ENCODE measurements at places on chromosomes 4 and X.

- DNase-seq = no peak
Measured at GRCh38 chrX:97898798-97899197, 1015.1 kb downstream of the RPA4 start.

DNA sequence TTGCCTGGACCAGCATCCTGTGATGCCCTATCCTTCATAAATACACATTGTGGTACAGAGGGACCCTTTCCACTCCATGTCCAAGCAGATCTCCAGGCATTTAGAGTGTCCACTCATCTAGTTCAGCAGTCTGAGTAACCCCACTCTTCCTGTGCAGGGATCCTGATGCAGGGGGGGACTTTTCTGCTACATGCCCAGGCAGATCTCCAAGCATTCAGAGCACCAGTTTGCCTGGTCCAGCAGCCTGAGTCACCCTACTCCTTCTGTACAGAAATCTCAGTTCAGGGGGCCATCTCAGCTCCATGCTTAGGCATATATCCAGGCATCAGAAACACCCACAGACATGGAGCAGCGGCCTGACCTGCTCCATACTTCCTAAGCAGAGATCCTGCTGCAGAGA lies 1089.8 kb downstream of the FAT4 start:
- DNase-seq = no peak

- no peak for DNase-seq
Measured at GRCh38 chr4:142367418-142368180, 478.5 kb downstream of the INPP4B start.

DNA sequence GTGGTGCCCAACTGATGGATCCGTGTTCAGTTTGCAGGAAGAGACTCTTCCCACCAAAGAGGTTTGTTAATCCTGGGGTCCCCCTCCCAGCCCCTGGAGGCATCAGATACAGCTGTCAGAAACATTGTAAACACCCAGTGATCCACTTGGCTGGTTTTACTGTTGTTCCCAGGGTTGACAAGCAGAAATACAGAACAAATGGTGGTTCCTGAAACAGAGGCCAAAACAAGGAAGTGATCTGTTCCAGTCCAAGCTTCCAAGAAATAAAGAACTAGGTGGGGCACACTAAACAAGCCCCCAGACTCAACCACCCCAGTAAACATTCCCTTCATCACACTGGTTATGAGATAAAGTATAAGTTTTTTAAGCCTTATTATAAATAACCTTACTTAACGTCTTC lies 1.4 kb downstream of the TMLHE start:
- DNase-seq = no peak

DNA sequence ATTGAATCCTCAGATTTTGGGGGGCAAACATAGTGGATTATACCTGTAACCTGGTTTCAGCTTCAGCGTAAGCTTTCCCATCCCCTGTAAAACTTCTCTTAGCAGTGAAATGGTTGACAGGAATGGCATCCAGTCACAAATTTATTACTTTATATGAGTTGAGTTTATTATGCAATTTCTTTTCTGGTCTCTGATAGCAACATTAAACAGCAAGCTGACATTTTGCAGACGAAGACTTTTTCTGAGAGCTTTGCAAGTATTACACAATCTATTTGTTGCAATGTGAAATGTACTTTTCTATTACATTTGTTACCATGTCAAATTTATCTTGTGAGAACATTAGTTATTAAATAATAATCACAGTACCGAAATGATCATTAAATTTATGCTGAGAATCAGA lies 60.6 kb downstream of the GSPT2 start:
- DNase-seq = no peak

DNA sequence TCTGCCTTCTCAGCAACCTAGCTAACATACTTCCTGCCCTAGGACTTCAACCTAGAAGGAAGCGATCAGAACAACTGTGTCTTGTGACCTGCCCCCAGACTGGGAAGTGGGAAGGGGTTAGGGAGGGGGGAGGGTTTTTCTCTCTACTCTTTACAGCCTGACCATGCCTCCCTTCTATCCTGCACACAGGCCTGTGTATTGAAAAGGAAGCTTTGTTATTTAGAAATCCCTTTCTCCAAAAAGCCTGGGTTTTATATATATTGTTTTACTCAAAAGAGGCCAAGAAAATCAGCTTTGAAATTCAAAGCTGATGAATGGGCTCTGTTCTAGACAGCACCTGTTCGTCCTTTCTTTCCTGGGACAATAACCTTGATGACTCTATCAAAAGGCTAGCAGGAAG lies 35.2 kb upstream of the SMS start:
- DNase-seq = no peak

- no peak for DNase-seq
Measured at GRCh38 chrX:119695535-119696050, 2.6 kb upstream of the SEPTIN6 start.

GRCh38 chr4:171130256-171130801 lies 682.9 kb upstream of the GALNTL6 start:
- DNase-seq = no peak

- DNase-seq = no peak
Measured at GRCh38 chr4:108355902-108356535, 187.3 kb upstream of the LEF1 start.

GRCh38 chr4:145099653-145100052 lies 1.5 kb downstream of the ABCE1 start:
- no peak for DNase-seq

DNA sequence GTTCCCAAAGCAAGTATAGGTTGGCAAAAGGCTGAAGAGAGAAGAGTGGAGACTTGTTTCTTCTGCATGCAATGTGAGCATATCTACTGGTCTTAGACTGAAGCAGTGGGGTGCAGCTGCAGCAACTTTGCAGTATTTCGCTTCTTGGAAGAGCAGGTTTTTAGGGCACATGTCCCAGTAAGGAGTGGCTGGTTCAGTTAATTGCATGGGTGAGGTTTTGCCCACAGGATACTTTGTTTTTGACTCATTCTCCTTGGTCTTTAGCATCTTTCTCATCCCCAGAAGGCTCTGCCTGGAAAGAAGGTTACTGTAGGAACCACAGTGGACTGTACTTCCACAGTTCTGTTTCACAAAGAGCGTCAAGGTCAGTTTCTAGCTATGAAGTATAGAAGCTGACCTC lies 68.0 kb upstream of the NR3C2 start:
- DNase-seq = no peak

- DNase-seq = no peak
Measured at GRCh38 chr4:54433686-54434085, 204.6 kb downstream of the PDGFRA start.

DNA sequence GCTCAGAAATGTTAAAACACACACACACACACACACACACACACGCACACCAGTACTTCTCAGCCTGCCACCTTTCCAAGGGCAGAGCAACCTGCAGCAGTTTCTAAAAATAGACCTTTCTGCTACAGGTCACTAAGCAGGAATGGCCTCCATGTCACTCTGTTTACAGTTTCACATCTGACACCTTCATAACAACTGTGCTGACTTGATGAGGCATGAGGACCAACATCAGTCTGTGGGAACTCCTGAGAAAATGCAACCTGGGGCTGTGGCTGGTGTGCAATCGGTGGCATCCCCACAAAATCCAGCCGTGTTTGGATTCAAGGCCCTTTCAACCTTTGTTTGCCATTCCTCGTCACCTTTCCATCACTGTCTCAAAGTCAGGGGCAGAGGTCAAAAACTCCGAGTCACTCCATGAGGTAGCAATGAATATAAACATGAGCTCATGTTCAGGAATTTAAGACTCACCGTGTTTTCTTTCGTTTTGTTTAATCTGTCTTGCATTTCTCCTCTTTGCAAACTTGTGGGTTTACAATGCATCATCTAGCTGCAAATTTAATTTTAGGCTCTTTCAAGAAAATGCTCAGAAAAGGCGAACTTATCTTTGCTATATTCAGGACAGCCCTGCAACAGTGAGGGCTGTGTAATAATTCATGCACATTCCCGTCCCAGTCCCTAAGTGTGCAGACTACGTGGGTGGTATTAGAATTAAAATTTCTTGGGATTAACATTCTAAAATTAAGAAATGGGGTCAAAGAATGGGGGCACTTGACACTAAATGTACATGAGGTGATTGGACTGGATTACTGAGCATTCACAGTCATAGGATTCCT lies 135.3 kb downstream of the SHROOM3 start:
- no peak for DNase-seq

DNA sequence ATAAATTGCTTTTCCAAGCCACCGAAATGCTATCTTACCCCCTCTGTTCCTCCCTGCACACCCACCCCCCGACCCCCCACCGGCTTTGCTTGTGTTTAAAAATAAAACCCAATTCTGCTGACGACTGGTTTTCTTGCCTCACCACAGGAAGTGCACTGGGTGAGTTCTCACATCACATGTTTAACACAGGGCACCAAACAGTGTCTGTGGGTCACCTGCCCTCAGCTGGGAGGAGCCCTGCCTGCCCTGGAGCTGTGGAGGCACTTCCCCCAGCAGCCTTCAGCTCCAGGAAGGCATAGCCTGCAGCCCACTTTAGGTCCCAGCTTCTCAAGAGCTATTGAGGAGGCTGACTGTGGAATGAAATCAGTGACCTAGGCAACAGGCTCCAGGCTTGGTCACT lies 8.8 kb downstream of the TMEM255A start:
- peak; percentile 72 for DNase-seq

DNA sequence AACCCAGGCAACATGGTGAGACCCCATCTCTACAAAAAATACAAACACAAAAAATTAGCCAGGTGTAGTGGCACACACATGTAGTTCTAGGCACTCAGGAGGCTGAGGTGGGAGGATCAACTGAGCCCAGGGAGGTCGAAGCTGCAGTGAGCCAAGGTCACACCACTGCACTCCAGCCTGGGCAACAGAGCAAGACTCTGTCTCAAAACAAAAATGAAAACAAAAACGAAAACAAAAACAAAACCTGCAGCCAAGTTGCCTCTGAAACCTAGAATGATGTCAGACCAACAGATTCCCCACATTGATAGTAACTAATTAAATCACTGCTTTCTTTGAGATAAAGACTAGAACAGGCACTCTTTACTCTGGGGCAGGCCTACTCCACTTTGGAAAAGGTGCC lies 104.5 kb downstream of the AMELX start:
- no peak for DNase-seq
